ENCODE measurements at places on chromosomes 1 and 21.

DNA sequence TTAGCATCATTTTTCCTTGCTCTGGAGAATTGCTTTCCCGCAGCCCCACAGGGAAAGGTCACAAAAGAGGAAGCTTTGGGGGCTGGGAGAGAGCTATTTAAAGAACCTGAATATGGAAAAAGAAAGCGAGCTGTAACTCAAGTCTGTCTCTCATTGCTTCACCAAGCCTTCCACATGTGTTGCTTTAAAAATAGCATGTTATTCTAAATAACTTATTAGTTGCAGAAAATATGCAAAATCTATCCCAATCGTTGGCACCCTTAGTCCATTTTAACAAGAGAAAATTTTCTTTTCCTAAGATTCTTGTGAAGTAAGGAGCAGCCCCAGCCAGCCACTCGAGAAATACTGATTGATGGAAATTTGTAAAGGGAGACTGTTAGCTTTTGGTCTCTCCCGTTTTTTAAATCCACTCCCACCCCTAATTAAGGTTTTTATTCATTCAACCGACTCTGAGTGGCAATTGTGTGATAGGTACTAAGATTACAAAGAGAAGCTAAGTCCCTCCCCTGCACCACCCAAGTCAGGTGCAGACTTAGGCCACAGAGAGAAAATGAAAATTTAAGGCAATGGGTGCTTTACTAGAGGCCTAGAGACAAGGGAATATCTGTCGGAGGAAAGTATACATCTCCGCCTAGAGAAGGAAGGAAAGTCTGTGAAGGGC lies 802 bp downstream of the CYP4X1 start:
- DNase-seq, result no peak

GRCh38 chr1:7932524-7933138 lies 8.0 kb downstream of the TNFRSF9 start:
- DNase-seq, result no peak

- DNase-seq, result no peak
These were observed 23.3 kb downstream of the KIRREL1 start for GRCh38 chr1:158016651-158017335.

GRCh38 chr1:32068957-32069588 lies 3.7 kb upstream of the TMEM39B start:
- no peak for DNase-seq

DNA sequence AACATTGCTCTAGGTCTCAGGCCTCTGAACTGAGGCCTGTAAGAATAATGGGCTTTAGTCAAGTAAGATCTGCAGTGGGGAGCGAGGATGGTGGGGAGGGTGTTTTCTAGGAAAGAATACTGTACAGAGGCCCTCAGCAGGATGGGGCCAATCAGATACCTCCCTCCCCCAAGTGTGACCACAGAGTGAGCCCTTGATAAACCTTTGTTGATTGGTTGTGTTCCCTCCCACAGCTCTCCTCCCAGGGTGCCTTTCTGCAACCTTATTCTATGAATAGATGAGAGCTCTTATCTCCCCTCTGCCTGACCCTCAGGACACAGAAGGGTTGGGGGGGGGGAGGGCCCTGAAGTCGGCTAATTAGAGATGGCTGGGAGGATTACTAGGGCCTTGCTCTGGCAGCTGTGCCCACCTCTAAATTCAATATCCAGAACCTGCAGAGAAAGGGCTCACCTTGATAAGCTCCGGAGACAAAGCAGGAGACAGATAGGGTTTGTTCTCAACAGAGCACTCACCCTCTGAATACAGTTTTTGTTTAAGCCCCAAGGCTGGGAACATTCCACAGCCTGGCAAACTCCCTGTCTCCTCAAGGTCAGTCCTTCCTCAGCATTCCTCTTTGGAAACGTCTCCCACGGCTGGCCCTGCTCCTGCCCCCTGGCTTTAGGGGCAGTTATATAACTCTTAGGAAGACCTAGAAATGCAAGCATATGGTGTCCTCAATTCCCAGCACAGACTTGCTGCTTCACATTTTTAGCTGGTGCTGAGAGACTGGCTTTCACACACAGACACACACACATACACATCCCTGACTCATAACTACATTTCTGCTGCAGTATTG lies 42.9 kb downstream of the ATP1A1 start:
- no peak for DNase-seq
